Mucosa of gallbladder (tissue), 1 donor: ENCODE measurements at places on chromosomes 11 and 22.

GRCh38 chr11:121965330-121965729, 150.7 kb downstream of the BLID start:
- no peak for DNase-seq

- DNase-seq = peak; percentile 85
These were observed 122.6 kb downstream of the APOL5 start for GRCh38 chr22:35840302-35840739.

DNA sequence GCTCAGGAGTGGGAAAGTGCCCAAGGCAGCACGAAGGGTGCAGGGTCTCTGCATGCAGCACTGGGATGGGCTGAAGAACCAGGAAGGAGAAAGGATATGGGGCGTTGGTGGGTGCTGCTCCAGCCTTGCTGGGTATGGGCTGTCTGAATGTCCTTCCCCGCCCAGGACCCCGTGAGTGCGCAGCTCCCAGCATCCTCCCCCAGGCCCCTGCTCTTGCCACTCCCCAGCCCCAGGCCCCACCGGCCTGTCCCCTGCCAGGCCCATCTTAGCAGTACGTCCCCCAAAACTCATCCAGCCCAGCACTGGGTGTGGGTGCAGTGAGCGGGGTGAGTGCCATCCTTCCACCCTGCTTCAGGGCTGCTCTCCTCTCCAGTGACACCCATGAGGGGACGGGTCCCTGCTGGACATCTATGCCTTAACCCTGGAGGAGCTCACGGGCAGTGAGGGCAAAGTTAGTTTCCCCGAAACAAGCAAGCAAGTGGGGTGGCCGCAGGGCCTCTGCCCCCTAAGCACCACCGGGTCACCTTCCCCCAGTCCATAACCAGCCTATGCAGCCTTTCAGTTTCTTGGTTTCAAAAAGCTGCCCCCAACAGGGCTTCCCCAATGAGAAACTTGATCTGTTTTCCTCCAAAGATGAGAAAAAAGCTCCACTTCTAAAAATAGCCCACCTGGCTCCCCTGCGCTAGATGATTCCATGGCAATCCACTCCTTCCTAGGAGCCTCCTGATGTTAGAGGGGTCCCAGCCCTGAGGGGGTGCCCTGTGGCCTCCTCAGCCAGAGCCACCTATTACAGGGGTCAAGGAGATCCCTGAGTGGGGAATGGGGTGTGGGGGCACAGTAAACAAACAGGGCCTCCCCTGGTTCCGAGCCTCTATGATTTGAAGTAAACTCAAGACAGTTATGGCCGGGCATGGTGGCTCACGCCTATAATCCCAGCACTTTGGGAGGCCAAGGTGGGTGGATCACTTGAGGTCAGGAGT, 103.8 kb downstream of the MORC2 start:
- no peak for DNase-seq

DNA sequence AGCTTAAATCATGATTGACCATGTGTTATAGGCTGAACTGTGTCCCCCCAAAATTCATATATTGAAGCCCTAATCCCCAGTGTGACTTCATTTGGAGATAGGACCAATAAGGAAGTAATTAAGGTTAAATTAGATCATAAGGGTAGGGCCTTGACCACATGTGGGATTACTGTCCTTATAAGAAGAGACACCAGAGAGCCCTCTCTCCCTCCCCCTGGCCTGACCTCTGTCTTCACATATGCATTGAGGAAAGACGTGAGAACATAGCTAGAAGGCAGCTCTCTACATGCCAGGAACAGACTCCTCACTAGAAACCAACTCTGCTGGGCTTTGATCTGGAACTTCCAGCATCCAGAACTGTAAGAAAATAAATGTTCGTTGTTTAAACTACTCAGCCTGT, 13.6 kb upstream of the NUP50 start:
- no peak for DNase-seq

GRCh38 chr22:22099833-22100812, 117.5 kb upstream of the TOP3B start:
- DNase-seq = no peak

DNA sequence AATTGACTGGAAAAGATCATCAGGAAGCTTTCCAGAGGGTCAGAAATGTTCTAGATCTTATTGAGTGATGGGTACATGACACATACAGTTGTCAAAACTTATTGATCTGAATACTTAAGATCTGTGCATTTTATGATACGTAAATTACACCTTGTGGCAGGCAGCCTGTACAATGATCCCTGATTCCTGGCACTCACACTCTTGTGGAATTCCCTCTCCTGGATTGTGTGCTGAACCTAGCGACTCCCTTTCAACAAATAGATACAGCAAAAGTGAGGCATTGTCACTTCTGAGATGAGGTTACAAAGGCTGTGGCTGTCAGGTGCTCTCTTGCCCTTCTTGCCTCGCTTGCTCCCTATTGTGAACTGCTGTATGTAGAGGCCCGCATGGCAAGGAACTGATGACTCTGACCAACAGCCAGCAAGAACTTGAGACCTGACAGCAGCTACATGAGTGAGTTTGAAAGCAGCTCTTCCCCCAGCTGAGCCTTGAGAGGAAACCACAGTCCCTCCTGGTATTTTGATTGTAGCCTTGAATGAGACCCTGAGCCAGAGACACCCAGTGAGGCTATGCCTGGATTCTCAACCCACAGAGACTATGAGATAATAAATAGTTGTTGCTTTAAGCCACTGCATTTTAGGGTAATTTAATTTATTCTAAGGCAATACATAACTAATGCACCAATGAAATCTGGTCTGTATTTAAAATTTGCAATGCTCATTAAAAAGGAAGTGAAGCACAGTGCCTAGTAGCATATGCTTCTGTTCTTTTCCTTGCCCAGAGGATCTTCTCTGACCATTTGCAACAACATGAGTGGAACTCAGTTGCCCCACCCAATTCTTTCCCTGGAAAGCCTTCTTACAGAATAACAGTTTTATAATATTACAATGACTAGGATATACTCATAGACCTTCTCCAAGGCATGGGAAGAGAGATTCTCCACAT, 60.5 kb upstream of the IZUMO1R start:
- no peak for DNase-seq

DNA sequence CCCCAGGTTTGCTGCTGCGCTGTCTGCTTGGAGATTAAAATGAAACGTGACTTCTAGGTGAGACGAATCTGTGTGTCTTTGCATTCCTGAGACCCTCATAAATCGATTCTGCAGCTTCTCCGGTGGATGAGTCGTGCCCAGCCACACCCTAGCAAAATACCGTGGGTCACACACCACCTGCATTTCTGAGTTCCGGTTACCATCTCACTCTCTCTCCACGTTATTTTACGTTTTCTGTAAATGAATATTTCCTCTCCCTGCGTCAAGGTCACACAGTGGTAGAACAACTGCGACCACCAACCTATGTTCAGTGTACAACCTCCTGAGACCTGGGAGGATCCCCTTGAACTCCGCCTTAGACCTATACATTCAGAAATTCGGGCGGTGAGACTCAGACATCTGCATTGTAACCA, 1.1 kb downstream of the YWHAH start:
- no peak for DNase-seq

DNA sequence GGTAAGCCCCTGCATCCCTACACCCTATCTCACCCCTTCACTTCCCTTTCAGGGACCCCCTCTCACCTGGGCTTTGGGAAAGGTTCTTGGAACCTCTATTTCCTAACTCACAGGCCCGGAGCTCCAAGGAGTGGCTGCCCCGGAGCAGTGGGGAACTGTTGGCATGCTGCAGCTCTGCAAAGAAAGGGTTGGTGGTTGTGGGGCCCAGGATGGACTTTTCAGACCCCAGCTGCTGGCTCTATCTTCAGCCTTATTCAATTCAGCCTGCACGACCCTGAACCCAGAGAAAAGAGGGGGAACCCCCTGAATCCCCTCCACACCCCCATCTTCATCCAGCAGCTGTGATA, 10.0 kb downstream of the ROBO4 start:
- no peak for DNase-seq

- no peak for DNase-seq
These were observed 23.5 kb upstream of the TIMP3 start for GRCh38 chr22:32777987-32778386.

GRCh38 chr22:49513358-49513851, 314.3 kb downstream of the BRD1 start:
- no peak for DNase-seq

- peak; percentile 46 for DNase-seq
These were observed 5.4 kb downstream of the TNRC6B start for GRCh38 chr22:40183029-40183581.

DNA sequence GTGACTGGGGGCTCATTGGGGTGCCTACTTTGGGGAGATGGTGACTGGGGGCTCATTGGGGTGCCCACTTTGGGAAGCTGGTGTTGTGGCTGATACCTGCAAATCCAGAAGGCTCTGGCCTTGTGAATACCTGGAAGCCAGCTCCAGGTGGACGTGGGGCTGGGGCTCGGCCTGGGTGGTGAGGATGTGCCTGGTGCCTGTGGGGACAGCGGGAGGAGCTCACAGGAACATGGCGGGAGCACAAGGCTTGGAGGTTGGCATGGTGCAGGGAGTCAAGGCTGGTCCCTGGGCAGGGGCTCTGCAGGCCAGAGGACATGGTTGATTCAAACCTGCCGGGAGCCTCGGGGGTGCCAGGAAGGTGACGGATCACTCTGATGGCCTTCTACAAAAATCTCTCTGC, 1165.7 kb downstream of the BRD1 start:
- no peak for DNase-seq

- DNase-seq = no peak
These were observed 72.0 kb downstream of the FLI1 start for GRCh38 chr11:128765571-128766549.
